ENCODE measurements at places on chromosomes 7 and 10.

GRCh38 chr10:99520040-99520846 is 12.5 kb upstream of the NKX2-3 start:
- no peak for DNase-seq

DNA sequence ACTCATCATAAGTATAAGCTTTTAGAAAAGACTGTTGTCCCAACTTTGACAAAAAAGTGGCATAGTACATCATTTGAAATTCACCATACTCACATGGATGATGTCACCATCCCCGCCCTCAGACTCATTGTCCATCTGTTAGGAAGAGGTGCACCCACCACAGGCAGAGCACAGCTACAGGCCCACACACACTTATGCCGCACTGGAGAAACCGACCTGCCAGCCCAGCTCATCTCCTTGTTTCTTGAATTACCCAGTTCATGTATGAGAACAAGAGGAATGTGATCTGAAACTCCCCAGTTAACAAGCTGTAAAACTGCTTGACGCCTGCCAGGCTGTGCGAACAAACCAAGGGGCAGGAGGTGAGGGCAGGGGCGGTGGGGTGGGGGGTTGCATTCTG is 312.0 kb downstream of the DPP6 start:
- no peak for DNase-seq

DNA sequence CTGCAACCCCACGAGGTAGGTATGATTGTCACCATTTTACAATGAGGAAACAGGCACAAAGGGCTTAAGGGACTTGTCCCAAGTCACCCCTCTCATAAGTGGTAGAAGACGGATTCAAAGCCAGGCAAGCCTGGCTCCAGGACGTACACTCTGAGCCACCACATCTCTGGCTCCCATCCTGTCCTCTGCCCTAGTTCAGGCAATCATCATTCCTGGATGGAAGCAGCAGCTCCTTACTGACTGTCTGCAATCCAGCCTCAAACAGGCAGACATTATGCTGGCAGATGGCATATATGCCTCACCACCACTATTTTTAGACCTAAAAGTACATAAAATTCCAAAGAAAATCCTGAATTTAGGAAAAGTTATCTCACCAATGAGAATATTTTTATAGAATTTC is 100.7 kb downstream of the USP6NL start:
- DNase-seq: no peak

DNA sequence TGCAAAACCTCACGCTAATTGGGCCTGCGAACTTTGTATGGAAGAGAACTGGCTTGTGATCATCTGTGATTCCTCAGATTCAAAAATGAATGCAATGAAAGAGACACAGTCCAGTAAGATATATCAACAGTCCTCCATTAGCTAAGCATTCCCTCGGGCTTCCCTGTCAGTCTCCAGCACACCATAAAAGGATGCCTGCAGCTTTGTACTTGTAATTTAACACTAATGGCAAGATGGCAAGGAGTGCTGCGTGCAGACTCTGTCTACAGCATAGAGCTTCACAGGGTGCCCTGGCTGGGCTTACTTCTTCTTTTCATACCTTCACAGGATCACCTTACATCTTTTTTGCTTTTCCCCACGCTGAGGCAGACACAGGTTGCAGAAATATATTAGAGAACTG is 200.0 kb downstream of the GFRA1 start:
- DNase-seq: no peak

- no peak for DNase-seq
These were observed 1.4 kb upstream of the THSD7A start for GRCh38 chr7:11833431-11833830.

DNA sequence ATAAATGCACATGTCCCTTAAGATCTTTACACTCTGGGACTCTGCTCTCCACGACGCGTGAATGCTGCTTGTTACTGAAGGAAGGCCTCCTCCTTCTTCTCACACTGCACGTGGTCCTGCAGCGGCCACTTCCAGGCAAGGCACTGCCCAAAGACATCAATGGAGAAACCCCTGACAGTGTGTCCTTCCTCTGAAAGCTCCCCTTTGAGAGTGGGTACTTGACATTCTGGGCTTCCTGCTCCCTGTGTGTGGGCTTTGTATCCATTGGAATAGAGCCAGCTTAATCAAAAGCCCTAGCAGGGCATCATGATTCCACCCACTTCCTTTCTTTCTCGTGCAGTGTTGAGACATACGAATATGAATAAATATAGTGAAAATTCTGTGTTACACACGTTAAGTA is 69.7 kb upstream of the STK17A start:
- DNase-seq: peak; percentile 17

DNA sequence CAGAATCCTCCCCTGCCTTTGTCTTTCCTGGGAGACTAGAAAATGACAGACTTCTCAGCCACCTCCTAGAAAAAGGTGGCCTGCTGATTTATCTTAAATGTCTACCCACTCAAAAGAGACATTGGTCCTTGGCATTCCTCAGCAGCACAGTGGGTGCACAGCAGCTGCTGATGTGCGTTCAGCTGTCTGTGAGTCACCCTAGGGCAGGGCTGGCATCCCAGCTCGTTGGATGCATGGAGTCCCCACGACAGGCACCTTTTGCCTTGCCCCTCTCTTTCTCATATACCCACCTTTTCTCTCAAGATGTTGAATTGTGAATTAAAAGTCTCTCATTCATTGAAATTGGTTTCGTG is 113.0 kb downstream of the DOCK1 start:
- no peak for DNase-seq

GRCh38 chr7:25349283-25350017 is 121.2 kb upstream of the NPVF start:
- DNase-seq: no peak

DNA sequence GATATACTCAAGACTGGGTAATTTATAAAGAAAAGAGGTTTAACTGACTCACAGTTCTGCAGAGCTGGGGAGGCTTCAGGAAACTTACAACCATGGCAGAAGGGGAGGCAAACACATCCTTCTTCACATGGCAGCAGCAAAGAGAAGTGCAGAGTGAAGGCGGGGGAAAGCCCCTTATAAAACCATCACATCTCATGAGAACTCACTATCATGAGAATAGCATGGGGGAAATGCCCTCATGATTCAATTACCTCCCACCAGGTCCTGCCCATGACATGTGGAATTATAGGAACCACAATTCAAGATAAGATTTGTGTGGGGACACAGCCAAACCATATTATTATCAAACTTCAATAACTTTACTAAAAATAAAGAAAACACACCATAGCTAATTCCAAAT is 30.4 kb upstream of the JAZF1 start:
- DNase-seq: no peak

DNA sequence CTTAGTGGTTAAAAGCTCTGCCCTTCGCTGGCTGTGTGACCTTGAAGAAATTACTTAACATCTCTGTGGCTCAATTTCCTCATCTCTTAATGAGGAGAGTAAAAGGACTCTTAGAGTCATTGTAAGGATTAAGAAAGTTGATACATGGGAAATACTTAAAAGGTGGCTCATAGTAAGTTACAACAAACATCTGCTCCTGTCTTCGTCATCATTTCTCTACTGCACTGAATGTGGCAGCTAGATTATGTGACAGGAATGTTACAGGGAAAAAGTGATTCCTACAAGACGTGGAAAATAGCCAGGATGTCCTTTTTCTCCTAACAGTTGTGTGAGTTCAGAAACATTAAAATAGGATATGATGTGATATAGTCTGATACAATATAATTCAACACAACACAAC is 184.7 kb downstream of the FRMD4A start:
- no peak for DNase-seq

GRCh38 chr7:78261302-78261701 is 462.7 kb downstream of the PHTF2 start:
- DNase-seq: no peak

DNA sequence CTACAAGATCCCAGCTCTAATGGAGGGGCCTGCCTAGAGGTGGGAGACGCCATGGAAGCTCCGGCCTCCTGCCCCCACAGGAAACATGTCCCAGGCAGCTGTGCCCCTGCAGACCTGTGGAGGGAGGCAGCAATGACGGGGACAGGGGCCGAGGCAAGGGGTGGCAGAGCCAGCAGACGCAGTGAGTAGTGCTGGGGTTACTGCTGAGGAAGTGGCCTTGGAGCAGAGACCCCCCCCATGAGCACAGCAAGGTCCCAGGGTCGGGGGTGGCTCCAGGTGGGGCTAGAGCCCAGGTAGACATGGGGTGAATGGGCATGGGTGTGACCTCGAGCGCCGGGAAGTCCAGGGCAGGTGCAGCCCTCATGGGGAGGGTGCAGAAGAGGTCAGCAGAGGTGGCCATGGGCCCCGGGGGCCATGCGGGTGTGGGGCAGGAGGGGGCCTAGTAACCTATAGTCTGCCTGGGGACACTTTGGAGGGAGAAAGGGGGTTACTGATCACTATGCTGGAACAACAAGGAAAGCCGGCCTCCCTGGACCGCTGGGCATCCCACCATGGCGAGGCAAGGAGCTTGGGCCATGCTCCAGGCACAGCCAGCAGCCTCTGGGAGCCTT is 45.5 kb downstream of the JAKMIP3 start:
- no peak for DNase-seq

GRCh38 chr10:26593896-26594295 is 103.6 kb upstream of the PDSS1 start:
- no peak for DNase-seq

DNA sequence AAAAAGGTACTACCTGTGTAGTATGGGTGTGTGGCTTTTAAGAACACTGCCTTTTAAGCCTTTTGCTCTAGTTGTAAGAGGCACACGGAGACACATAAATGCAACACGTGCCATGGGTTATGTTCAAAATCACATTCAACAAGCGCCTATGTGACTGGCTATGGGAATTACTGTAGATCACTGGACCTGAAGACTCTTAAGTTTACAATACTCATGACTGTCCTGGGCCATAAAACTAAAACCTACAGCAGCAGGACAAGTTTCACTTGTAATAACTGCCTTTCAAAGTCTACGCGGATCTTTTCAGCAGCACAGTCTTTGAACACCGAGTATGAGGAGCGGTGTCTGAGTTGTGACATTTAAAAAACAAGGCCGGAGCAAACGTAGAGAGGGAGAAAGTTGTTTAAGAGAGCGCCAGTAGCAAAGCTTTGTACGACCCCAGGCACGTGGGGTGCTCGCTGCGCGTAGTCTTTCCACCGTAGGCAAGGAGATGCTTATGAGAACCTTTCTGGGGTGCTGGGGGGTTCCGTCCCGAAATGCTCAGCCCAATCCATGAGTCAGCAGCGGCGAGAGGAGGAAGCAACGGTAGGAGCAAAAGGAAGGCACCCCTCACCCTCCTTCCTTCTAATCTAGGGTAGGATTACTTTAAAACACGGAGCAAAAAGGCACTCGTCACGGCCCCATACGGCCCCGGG is 662 bp downstream of the DNAJC2 start:
- peak; percentile 37 for DNase-seq

DNA sequence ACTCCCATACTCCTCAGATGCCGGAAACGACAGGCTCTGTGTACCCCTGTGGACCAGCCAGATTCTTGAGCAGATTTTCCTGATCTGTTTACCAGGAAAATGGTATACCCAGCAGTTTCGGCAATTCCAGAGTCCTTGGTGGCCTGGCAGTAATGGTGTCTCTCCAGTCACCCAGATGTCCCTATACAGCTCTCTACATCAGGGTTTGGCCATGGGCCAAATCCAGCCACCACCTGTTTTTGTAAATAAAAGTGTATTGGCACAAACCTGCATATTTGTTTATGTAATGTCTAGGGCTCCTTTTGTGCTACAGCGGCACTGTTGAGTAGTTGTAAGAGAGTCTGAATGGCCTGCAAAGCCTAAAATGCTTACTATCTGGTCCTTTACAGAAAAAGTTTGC is 491.3 kb downstream of the RPS24 start:
- DNase-seq: no peak

GRCh38 chr10:50394832-50395231 is 143.5 kb upstream of the ASAH2 start:
- DNase-seq: peak; percentile 40

DNA sequence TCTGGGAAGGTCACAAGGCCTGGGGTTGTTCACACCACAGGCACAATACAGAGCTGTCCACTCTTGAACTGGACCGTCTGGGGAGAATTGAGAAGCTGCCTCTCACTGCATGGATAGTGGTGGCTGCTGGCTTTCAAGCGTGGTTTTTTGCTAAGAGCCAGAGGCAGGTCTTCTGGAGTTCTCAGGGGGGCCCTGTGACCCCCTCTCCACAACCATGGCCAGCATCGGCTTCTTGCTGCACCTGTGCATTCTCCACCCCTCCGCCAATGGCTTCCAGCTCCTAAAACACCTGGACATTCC is 140.3 kb downstream of the ADCY1 start:
- DNase-seq: no peak

DNA sequence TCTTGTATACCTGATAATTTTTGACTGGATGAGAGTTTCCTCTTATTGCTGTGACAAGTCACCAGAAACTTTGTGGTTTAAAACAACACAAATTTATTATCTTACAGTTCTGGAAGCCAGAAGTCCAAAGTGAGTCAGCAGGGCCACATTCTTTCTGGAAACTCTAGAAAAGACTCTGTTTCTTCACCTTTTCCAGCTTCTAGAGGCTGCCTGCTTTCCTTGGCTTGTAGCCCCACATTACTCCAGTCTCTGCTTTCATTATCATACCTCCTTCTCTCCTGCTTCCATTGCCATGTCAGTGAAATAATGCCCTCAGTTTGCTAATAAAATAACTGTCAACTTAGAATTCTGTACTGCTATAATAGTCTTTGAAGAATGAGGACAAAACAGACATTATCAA is 65.3 kb downstream of the VCL start:
- no peak for DNase-seq

- DNase-seq: no peak
These were observed 73.4 kb upstream of the BTBD16 start for GRCh38 chr10:122197611-122198222.

GRCh38 chr7:69817841-69818635 is 219.8 kb downstream of the AUTS2 start:
- no peak for DNase-seq

DNA sequence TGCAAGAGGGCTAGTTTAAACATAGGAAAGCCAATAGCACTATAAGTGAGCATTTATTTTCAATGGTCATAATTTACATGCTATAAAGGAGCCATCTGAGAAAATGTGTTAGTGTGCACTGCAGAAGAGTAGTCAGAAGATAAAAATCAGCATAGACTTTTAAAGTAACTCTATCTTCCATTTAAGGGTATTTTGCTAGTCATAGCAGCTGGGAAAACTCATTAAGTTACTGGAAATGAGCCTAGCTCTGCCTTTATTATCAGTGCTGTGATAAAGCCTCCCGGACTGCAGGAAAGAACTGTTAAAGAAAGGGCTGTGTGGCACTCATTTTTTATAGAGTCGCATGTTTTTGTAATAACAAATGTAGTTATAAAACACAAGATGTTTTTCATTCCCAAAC is 825.8 kb upstream of the POM121L12 start:
- no peak for DNase-seq

- no peak for DNase-seq
These were observed 131.7 kb downstream of the DYNC1I1 start for GRCh38 chr7:95904099-95904498.

GRCh38 chr7:99372275-99373090 is 2.0 kb upstream of the ARPC1B start:
- DNase-seq: no peak

- DNase-seq: no peak
These were observed 7.0 kb downstream of the HHEX start for GRCh38 chr10:92696606-92697383.

- no peak for DNase-seq
These were observed 54.7 kb downstream of the PWWP2B start for GRCh38 chr10:132451506-132452215.

- DNase-seq: no peak
These were observed 34.7 kb upstream of the KMT2E start for GRCh38 chr7:104979167-104979841.

GRCh38 chr10:129102906-129103693 is 363.9 kb upstream of the MGMT start:
- DNase-seq: no peak

Measured in activated CD4-positive, alpha-beta T cell treated with anti-CD3 and anti-CD28 coated beads, Interleukin-2, Interleukin-6, amounts not matched to agents 100 ng/mL and 50 ng/mL, durations not matched to agents 16 hours and 8 hours (primary cell).